Activated T-cell treated with anti-CD3 and anti-CD28 coated beads, Interleukin-2, amount 50 U/mL, for 4 hours (primary cell): ENCODE measurements at places on chromosomes 5 and 9.

DNA sequence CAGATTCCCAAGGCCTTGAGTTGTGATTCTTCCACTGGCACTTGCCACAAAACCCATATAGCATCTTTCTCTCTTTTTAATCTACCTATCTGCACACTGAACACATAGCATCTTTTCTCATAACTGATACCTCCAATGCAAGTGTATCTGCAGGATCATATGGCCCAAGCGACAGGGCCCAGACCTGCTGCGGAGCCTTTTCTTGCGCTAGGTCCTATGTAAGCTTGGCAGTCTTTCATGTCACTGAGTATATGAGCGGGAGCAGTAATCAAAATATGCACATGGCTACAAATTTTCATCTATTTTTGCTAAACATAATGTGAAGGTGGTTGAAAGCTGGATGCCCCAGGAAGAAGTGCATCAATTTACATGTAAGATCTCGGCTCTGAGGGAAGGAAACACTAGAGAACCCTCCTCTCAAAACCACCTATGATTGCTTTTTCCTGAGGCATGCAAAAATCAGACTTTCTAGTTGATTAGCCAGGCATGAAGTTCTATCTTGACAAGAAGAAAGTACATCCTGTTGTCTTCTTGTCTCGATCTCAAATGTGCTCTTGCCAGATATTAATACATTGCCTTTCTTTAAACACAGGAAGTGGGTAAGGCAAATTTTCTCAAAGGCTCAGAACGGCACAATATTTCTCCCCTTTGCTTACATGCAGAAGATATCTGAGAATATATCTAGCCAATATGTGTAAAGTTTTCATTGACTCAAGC lies 26.9 kb upstream of the CEMIP2 start:
- no peak for DNase-seq

- DNase-seq = no peak
Observed at GRCh38 chr5:151900891-151901290, 23.8 kb downstream of the GLRA1 start.

DNA sequence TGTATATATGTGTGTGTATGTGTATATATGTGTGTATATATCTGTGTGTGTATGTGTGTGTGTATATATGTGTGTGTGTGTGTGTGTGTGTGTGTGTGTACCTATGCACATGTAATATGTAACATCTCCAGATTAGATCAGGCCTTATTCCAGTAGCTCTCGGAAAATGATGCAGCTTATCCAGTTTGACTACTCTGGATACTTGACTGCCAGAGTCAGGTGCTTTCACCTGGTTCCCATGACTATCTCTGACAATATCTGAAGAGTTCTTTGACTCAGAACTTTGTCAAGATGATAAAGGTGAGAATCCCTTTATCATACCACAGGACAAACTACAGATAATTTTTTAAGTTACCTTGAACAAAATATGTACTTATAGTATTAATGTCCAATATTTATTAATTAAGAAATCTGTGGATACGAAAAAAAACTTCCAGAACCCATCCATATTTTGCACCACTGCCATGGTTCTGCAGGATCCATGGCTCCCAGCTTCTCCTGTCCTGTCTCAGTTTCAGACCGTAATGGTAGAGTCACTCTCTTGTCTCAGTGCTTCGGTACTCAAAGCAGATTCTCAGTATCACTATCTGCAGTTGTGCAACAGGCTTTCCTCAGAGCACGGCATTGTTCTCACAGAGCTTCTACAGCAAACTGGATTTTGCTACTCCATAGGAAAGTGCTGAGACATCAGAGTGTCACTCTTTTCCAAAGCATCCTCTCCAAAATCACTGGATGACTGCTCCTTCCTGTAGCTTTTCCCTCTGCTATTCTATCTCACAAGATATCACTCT lies 164.4 kb upstream of the SLC12A2 start:
- DNase-seq = no peak

DNA sequence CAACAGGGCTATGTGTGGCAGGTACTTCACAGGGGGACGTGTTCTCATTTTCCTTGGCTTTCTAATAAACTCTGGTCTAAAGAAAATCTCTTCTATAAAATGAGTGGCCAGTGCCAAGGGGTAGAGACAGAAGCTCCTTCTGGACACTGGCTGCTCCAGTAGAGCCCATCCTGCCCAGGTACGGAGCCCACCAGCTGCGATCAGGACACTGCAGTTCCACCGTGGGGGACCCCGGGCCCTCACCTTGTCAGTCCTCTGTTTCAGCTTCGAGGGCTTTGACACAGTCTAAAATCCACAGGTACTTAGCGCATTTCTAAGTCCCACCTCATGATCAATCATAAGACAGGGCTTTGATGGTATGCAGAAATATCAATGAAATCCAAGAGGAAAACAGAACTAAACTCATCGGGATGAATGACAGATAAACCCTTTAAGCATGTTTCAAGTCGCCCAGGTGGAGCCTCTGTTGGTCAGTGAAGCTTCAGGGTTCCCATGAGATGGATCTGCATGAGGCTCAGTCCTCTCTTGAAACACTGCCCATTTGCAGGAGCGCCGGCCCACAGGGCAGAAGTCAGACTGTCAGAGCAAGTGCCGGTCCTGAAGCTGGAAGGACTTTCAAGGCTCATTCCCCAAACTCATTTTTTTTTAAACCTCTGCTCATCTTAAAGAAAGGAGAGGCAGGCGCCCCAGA lies 20.3 kb upstream of the TERT start:
- DNase-seq = no peak

DNA sequence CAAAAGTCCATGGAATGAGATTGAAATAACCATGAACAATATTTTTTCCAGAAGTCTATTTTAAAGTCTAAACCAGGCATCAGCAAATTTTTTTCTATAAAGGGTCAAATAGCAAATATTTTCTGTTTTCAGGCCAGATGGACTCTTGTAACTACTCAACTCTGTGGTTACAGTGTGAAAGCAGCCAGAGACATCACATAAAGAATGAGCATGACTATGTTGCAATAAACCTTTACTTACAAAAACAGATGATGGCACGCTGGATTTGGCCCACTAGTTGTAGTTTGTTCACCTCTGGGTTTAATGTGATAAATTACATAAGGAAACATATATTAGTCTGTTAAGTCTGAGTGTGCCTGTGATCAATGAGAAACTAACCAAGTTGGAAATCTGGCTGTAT lies 319.2 kb downstream of the TRPM3 start:
- DNase-seq = no peak
